T-cell (primary cell): ENCODE measurements at places on chromosomes 3 and 15. TPM values are rescaled to one million over a fixed set of nuclear protein-coding genes. Genes with fewer than 3 reads are reported as not detected.

DNA sequence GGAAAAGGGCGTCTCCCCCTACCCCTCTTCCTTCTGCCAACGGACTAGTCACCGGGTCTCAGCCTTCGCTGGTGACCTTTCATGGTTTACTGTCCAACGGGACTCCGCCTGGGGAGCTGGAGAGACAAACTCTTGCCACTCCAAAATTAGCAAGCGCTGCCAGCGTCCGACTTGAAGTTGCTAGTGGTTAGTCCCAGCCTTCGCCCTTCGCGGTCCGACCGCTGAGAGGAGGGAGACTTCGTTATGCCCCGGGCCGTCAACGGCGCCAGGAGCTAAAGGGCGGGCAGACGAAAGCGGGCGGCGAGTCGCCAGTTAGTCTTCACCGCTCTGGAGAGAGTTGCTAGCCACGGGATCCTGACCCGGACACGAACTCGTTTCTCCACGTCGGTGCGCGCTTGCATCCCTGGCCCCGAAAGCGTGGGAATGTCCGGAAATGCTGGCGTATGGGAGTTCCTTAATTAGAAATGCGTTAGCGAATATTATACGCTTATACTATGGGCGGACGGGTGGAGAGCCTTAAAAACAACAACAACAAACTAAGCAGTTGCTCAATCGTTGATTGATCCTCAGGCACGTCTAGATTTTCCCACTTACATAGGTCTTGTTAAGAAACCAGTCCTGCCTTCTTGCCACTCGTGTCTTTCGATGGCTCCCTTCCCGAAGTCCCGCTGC is 716 bp downstream of the SMC4 start:
- DNase-seq = peak; percentile 8
- H3K36me3 ChIP-seq = no peaks in the 10 kb centered on the region
- H3K27me3 ChIP-seq = peaks cover 9% of the 10 kb centered on the region
- peak overlapping the region; percentile 82 for H3K27ac ChIP-seq
- peak overlapping the region; percentile 100 for H3K4me3 ChIP-seq

GRCh38 chr15:48325400-48325799 is 5.8 kb upstream of the DUT start:
- peaks cover 2% of the 10 kb centered on the region for H3K4me1 ChIP-seq
- no peak overlapping the region for H3K4me3 ChIP-seq
- no peaks in the 10 kb centered on the region for H3K36me3 ChIP-seq

DNA sequence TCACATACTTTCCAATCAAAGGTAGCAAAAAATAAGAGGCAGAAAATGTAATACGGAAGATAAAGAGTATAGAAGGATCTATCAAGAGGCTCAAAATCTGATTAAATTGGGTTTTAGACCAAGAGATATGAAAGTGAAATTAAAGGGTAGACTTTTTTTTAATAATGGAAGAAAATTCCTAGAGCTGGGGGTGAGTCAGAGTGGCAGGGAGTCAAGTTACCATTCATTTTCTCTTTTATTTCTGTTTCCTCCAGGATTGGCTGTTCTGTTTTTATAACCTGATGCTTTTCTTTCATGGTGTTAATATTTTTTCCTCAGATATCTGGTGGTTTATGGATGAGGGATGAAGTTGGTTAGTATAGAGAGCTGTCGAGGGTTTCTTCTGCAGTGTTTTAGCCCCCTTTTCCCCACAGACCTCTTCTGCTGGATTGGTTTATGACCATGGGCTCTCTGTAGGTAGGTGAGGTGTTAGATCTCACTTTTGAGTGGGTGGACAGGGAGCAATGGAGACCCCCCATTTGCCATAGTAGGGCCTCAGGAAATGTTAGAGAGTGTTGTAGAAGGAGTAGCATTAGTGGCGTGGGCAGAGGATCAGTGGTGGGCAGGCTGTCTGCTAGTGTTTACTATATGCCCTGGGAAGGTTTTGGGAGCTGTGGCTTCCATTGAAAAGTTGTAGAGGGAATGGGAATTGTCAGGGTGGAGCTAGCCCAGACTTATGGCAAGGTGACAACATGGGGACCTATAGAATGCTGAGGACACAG is 201.6 kb upstream of the GOLGA6L4 start:
- no peaks in the 10 kb centered on the region for H3K4me1 ChIP-seq
- no peak for DNase-seq
- no peaks in the 10 kb centered on the region for H3K27me3 ChIP-seq

- no peak overlapping the region for H3K27ac ChIP-seq
- peak overlapping the region; percentile 97 for H3K4me3 ChIP-seq
- peak; percentile 32 for DNase-seq
- no peaks in the 10 kb centered on the region for H3K27me3 ChIP-seq
Measured at GRCh38 chr3:187737368-187738070, 7.7 kb downstream of the BCL6 start.

- H3K27me3 ChIP-seq = no peaks in the 10 kb centered on the region
- DNase-seq = no peak
- H3K27ac ChIP-seq = no peak overlapping the region
- H3K4me1 ChIP-seq = no peaks in the 10 kb centered on the region
Measured at GRCh38 chr15:69092159-69092558, 68.3 kb upstream of the GLCE start.

Gene RIOX2
- 34.7 TPM for total RNA-seq

DNA sequence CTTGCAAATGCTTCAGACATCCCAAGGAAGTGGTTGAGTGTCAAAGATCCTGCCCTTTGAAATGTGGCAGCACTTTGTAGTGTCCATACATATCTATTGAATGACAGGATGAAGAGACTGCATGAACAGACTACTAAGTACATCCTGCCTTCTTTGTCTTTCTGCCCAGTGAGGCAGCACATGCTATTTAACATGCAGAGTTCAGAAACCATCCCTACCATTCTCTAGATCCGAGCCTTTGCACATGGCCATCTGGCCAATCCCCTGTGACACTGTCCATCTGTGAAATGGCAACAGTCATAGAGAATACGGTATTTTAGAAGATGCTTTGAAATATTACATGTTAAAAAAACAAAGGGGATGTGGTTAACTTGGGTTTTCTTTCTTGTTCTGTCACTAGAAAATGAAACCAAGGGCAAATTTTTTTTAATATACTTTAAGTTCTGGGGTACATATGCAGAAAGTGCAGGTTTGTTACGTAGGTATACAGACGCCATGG is 519.6 kb downstream of the NTRK3 start:
- H3K4me1 ChIP-seq = no peaks in the 10 kb centered on the region
- H3K36me3 ChIP-seq = no peaks in the 10 kb centered on the region
- no peak for DNase-seq
- no peak overlapping the region for H3K27ac ChIP-seq
- H3K4me3 ChIP-seq = no peak overlapping the region

DNA sequence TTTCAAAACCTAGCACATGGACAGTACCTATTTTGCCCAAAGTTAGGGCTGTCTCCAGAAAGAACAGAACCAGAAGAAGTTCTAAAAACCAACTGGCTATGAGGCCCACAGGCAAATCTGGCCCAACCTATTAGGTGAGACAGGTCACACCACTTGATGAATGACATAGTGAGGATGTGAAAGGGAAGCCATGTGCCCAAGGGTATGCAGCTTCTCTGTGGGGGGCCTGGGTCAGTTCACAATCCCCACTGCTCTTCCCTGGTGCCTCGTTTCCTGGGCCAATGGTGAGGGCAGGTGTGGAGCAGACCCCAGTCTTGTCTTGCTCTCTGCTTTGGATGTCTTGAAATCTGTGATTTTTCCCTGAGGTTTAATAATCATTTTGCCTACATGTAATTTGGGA is 8.9 kb downstream of the INSYN1 start:
- no peaks in the 10 kb centered on the region for H3K4me1 ChIP-seq
- no peak overlapping the region for H3K27ac ChIP-seq
- H3K36me3 ChIP-seq = no peaks in the 10 kb centered on the region
- peaks cover 45% of the 10 kb centered on the region for H3K27me3 ChIP-seq
- DNase-seq = no peak
